ENCODE measurements at places on chromosomes 1 and 21.

- DNase-seq, result no peak
These were observed 35.1 kb downstream of the PTPRF start for GRCh38 chr1:43565600-43566360.

GRCh38 chr1:110218739-110219138 lies 8.6 kb downstream of the KCNC4 start:
- DNase-seq, result no peak

DNA sequence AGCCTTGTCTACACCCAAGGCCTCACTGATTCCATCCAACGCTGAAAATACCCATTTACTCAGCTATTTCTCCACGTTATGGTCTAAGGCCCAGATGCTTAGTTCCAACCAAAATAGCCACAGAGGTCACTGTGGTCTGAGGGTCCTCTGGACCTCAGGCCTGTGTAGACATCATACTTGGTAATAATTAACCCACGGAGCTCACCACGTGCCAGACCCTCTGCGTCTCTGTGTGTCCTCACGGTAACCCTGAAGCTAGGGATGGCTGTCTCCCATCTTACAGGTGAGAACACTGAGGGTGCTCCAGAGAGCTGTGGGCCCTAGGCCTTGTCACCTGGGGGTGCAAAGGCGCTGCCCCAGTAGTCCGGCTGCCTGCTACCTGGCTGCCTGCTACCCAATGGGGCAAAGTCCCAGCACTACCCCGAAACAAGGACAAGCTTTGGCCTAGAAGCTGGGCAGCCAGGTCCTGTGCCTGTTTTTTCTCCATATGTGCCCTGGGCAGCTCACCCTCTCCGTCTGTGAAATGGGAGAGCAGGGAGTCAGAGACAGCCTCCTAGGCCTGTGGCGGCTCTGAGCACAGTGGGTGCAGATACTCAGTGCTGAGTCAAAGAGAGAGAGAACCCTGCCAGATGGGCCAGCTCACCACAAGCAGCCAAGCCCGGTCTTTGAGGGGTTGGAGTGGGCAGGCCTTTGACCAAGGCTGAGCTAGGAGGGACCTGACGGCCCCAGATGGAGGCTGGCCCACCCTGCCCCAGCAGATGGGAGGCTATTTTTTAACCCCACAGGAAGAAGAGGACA lies 17.0 kb upstream of the RUNX3 start:
- no peak for DNase-seq

GRCh38 chr1:180579961-180580611 lies 21.3 kb downstream of the OVAAL start:
- no peak for DNase-seq

DNA sequence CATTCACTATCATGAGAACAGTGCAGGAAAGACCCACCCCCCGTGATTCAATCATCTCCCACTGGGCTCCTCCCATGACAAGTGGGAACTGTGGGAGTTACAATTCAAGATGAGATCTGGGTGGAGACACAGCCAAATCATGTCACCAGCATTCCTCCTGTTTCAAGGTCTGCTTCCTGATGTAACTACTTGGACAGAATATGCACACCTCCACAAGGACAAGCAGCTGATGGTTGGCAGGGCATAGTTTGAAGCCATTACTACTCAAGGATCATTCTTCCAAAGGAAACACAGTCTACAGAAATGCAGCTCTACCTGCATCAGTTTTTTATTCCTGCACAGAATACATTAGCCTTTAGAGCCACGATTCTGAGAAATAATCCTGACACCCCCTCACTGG lies 28.5 kb upstream of the RNF2 start:
- no peak for DNase-seq

DNA sequence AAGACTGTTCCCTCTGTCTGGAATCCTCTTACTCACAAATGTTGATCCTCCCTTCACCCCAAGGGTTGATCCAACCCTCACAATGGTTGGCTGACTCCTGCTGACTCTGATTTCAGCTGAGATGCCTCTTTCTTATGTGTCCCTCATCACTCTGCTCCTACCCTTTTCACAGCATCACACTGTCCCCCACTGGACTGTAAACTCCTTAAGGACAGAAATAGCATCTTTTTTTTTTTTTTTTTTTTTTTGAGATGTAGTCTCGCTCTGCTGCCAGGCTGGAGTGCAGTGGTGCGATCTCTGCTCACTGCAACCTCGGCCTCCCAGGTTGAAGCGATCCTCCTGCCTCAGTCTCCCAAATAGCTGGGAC lies 97.9 kb upstream of the SYT6 start:
- DNase-seq, result no peak

- DNase-seq, result no peak
These were observed 1.0 kb upstream of the CDKN2C start for GRCh38 chr1:50968821-50969610.

DNA sequence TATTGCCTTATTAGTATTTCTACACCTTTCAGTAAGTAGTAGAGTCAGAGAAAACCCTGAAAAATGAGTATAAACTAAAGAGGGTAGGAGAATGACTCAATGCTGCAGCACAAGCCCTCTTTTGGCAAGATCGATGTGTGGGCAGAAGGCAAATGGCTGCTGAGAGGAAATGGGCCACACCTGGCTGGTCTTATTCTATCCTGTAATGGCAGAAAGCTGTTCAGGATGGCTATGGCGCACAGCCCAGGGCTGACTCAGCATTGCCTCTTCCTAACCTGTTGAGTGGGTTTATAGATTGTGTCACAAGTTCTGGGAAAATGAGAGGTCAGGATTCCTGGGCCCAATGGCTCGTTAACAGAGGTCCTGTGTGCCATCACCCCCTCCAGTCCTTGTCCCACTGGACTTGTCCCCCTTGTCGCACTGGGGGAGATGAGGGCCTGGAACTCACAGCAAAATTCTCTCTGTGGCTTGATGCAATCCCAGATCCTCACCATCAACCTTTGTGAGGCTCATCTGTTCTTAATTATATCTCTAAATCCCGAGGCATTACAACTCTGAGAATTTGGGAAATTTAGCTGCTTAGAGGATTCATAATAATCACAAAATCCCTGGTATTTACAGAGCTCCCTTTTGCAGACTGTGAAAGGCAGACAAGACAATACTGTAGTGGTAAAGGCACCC lies 13.2 kb downstream of the HMGB4 start:
- DNase-seq, result no peak

DNA sequence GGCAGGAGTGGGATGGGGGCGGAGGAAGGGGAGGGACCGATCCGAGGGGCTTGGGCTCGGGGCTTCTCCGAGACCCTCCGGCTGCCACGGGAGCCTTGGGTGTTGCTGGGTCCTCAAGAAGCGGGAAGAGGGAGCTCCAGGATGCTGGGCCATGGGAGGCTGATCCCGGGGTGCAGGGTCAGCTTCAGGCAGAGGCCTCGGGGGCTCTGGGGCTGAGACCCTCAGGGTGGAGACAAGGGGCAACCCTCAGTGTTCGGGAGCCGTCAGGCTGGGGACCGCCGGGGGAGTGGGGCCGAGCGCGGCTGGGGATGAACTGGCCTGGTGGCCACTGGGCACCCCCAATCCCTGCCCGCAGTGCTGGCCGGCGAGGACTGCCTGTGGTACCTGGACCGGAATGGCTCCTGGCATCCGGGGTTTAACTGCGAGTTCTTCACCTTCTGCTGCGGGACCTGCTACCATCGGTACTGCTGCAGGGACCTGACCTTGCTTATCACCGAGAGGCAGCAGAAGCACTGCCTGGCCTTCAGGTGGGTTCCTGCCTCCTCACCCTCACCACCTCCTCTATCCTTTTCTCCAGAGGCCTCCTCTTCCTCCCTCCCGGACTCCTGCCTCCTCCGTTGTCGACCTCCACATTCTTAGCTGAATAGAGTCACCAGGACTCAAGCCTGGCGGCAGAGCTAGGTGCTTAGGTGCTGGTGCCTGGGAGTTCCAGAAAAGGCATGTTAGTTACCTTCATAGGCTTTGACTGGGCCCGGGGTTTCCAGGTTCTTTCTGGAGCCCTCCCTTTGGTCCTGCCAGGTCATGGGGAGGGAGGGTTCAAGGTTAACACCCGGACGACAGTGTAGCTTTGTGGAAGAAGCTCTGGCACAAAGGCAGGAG lies 631 bp downstream of the SHISA4 start:
- DNase-seq, result no peak

Measured in stimulated activated CD8-positive, alpha-beta memory T cell treated with anti-CD3 and anti-CD28 coated beads, Interleukin-4, amount 100 ng/mL, for 1 hour (primary cell).